Stimulated activated CD4-positive, alpha-beta T cell treated with anti-CD3 and anti-CD28 coated beads, Interleukin-1b, Interleukin-23, amount 100 ng/mL, for 24 hours (primary cell): ENCODE measurements at places on chromosomes 11 and 22.

DNA sequence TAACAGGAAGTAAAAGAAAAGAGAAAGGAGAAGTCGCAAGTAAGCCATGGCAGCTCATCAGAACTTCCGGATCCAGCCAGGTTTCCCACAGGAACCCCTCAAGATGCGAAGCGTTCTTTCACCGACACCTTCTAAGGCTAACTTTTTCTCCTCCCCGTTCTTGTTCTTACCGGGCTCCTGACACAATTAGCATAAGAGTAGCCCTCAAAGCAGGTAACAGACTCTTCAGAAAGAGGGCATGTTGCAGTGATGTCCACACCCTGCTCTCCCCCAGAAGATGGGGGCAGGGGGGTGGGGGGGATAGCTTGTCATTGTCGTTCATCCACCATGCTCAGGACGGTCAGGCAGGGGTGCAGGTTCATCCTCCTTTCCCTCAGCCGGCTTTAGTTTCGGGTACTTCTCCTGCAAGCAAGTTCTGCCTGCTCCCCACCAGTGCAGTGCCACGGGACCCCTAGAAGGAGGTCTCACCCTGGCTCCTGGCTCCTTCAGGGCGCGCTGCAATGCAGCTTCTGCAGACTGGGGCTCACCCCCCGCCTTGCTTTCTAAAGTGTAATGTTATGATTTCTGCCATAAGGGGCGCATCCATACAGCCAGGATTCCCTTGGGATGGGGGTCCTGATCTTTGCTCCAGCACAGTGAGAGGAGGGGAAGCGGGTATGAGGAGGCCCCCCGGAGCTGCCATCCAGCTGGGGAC is 2.3 kb downstream of the OPCML start:
- no peak for DNase-seq

- DNase-seq = no peak
Observed at GRCh38 chr11:118314988-118315411, 10.5 kb downstream of the CD3E start.

GRCh38 chr11:70510106-70510505 is 111.8 kb downstream of the CTTN start:
- no peak for DNase-seq

GRCh38 chr11:72326151-72326848 is 82.3 kb upstream of the PHOX2A start:
- no peak for DNase-seq

DNA sequence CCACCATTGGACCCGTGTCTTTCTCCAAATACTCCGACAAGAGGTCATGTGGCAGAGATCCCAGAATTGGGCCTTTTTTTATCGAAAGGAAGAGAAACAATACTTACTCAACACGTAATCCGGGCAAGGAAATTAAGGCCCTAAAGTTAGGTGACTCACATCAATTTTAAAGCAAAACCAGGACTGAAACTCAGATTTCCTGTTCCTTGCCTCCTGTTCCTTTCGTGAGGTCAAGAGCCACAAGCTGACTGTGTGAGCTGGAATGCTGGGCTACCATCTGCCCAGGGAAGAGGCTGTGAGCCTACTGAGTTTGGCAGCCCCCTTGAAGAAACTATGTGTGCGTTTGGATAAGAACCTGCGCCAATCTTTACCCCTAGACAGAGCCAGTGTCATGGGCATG is 27.1 kb upstream of the MRGPRX2 start:
- DNase-seq = no peak

DNA sequence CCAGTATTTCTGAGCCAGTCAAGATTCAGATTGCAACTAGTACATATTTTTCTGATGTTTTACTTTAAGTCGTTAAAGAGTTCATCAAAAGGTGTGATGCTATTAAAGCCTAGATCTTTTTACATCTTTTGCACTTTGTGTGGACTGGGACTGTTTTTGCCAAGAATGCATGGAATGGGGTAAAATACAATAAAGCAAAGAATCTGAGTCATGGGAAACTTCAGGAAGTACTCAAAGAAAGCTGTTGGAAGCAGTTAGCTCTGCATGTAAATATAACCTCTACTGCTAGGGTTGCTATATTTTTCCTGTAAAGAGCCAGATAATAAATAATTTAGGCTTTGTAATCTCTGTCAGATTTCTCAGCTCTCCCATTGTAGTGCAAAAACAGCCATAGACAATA is 20.9 kb downstream of the ATXN10 start:
- DNase-seq = no peak

GRCh38 chr11:121996574-121996973 is 119.4 kb downstream of the BLID start:
- no peak for DNase-seq

DNA sequence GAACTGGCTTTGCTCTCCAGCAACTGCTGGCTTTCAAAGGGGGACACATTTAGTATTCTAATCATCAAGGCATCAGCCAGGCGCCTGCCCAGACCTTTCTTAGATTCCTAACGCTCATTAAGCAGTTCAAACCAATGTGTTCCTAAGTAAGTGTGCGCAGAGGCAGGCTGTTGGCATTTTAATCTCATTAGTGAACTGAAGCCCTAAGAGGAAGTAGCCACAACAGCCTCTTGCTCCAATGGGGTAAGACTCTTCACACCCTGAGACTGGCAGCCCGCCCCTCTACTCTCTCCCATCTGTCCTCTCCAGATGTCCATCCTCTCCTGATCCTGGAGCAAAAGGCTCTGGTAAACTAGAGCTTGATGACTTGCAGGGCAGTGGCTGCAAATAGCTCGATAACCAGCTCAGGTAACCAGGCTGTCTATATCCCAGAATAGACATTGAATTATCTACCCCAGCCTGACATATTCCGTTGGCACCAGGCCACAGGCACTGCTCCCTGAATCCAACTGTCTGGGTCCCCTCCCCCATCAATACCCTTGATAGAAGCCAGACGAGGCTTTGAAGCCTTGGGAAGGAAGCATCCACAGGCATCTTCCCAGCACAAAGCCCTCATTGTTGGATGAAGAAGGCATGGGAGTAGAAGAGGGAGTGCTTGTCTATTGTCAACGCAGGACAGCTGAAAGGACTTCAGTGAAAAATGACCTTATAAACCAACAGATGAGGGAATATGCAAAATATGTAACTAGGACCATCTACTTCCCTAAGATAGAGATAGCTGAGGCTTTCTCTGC is 321.1 kb downstream of the TENM4 start:
- no peak for DNase-seq

DNA sequence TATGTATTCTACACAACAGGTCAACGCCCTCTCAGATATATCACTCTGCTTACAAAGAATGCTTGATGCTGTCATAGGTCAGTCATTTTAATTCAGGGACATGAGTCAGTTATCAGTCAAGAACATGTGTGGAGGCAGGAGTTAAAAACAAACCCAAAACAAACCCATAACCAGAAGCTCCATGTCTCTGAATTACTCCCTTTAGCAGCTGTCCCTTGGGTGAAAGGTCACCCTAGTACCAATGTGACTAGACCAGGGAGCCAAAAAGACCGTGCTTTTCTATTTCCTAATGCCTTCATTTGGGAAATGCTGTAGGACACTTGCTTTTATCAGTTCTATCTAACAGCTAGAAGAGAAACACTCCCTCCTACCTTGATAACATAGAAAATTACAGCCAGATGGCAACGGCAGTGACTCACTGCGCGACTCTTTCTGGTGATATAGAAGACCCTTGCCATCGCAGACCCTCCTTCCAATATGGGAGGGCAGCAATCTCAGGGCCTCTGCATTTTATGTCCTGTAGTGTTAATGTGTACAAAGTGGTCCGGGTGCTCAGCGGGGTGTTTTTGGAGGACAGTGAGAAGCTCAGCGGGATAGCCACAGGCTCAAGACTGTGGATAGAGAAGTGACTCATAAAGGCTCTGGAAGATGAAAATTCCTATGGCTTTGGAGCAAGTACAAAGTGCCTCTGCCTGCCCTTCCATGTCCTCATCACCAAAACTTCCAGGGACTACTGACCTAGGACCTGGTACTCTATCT is 24.8 kb downstream of the APOL5 start:
- no peak for DNase-seq

DNA sequence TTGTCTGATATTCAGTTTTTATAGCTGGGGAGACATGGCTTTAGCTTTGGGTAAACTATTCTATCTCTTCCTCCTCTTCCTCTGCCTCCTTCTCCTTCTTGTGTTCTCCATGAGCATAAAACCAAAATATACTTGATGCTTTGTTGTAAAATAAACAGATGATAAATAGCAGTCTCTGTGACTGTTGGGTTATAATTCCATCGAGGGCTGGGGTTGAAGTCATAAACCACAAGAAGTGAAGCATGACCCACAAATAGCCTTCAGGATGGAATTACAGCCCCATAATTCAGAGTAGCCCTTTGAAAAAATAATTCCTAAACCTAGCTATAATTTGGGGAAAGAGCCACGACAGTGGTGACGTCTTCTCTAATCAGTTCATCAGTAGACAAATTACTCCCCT is 177.7 kb downstream of the SNX19 start:
- DNase-seq = no peak
